ENCODE measurements at places on chromosomes 6 and 20.

- DNase-seq = no peak
These were observed 189.2 kb downstream of the ASCC3 start for GRCh38 chr6:100691972-100692371.

- DNase-seq = no peak
These were observed 489.5 kb downstream of the KIF16B start for GRCh38 chr20:16083639-16084280.

- no peak for DNase-seq
These were observed 75.3 kb upstream of the CCN6 start for GRCh38 chr6:111978532-111979149.

- no peak for DNase-seq
These were observed 122.7 kb upstream of the RNF24 start for GRCh38 chr20:4138056-4138455.

DNA sequence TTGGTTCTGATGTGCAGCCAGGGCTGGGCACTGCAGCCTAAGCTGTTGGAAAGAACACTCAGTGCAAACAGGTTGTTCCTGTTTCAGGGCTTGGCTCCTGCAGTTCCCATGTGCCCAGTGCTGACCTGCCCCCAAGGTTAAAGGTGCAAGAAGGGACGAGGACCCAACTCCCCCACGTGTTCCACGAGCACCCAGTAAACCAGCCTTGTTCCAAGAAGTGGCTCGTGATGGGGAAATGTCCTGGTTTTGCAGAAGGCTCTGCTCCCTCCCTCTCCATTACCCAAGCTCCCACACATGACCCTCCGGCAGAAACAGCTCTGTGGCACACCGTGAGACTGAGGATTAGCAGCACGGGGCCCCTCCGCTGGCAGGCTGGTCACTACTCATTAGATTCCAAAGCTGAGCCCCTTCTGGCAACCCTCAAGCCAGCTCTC lies 9.4 kb downstream of the ACSS1 start:
- peak; percentile 18 for DNase-seq

GRCh38 chr6:85390105-85390728 lies 59.7 kb upstream of the NT5E start:
- DNase-seq = no peak

DNA sequence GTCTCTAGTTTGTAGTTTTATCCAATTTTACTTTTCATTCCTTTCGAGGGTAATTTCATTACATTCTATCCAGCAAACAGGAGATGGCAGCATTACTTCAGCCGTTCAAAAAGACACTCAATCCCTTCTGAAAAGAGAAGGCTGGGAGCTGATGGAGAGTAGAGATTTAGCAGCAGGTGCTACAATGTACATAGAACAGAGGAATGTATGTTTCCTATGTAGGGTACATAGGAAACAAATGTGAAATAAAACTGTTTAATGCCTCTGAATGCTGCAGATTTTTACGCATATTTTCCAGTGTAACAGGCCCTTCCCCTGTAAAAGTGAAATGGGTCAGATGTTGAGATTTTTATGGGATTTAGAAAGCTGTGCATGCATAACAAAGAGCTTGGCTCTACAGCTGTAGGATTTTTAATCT lies 16.0 kb downstream of the RPS12 start:
- DNase-seq = peak; percentile 26

DNA sequence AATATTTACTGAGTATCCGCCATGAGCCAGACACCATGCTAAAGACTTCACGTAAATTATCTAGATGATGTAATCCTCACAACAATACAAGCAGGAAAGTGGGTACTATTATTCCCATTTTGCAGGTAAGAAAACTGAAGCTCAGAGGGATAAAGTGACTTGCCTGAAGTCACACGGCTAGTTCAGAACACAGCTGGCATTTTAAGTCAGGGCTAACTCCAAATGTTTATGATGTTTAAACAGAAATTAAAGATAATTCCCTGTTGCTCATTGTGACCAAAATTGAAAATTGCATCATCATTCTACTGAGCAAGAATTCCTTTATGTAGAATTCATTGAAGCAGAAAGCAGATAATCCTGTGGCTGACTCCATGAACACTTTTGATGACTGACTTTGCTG lies 71.3 kb upstream of the STXBP5 start:
- no peak for DNase-seq

DNA sequence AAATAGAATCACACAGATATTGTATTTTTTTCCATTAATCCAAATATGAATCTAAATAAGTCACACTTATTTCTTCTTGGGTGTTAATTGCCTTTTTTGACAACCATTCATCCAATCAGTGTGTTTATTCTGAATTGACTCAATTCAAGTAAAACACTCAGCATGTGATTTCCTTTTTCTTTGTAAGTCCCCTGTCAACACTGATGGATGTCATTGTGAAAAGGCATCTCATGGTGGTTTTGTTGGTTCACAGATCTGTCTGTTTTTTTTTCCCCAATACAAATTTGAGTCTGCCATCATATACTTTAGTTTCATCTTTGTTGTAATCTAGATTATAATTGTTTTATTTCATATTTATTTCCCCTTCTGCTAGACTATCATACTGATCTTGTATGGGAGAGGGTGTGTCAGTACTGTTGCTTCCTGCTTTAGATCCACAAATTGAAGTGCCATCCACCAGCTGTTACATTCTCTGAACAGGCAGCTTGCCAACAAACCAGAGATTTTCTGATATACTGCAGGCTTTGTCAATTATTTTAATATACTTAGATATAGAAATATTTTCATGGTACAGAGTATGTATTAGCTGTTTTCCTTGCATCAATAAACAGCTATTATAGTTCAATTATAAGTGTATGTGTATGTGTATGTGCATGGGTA lies 64.2 kb upstream of the FLRT3 start:
- DNase-seq = no peak

DNA sequence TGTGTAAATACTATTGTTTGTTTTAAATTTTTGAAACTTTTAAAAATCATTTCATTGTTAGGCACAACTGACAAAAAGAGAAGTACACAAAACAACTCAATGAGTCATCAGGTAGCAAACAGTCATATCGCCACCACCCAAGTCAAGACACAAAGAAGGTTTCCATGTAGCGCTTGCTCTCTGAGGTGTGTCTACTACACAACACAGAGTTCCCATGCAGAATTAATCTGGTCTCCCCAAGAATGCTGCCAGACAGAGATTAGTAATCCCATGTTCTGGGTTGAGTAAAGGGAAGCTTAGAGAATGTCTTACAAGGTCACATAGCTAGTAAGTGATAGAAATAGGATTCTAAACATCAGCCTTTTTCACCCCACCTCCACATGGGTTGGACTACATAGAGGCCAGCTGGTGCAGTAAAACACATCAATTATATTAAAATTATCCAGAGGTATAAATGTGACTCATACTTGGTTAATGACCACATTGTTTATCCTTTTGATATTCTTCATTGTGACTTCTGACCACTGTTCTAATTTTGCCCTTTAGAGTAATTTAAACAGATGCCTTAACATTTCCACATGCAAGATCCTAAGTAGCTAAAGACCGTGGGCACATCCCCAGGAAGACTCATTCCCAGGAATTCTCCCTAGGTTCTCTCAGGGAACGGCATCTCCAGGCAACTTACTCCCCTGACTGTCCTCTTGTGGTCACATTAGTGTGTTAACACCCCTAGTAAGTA lies 413.5 kb downstream of the PRKN start:
- DNase-seq = no peak

DNA sequence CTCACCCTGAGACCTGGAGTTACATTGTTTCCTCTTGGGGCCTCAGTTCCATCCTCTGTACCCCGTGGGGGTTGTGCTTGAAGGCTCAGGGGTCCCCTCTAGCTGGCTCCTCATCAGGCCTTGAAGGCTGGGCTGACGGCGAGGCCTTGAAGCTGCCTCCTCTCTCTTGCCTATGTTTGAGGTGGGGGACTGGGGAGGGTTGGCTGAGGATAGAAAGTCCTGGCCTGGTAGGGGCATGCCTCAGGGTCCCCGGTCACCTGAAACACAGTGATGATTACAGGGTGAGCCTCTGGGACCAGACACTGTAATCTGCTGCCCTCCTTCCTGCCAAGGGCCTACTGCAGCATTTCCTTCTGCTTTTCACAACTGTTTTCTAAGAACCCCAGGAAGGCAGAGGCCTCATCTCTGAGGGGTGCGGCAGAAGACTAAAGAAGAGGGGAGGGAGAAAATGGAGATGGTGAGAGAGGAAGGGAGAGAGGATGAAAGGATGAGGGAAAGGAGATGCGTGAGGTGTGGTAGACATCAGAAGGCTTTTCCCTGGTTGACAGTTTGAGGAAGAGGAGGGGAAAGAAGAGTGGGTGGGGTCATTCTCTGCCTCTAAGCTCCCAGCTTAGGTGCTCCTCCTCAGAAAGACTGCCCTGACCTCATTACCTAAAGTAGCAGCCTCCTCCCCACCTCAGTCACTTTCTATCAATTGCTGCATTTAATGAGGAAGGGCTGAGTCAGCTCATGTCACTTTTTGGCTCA lies 29.7 kb downstream of the VEGFA start:
- no peak for DNase-seq

DNA sequence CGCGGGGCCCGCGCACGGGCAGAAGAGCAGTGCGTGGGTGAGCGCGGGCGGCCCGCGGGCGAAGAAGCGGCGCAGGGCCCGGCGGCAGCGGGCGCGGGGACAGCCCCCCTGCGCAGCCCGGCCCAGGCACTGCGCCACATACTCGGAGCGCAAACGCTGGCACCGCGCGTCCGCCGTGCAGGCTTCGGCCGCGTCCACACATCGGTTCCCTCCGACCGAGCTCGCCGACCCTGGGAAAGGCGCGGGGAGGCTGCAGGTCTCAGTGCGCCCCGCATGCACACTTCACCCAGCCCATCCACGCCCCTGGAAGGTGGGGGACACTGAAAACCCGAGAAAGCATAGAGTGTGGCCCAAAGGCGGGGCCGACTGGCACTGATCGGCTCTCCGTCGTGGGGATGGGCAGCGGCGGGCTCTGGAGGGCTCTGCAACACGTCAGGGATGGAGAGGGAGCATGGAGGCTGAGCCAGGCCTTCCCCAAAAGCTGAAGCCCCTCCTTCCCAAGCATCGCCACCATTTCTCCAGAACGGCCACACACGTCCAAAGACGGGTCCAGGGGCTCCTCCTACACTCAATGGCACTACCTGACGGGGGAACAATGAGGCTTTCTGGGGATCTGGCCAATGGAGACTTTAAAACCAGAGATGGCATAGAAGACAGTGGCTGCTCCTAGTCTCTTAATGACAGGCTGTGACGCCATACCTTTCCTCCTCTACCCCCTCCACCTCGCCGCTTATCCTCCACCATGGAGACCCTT lies 2.0 kb downstream of the GFRA4 start:
- no peak for DNase-seq

DNA sequence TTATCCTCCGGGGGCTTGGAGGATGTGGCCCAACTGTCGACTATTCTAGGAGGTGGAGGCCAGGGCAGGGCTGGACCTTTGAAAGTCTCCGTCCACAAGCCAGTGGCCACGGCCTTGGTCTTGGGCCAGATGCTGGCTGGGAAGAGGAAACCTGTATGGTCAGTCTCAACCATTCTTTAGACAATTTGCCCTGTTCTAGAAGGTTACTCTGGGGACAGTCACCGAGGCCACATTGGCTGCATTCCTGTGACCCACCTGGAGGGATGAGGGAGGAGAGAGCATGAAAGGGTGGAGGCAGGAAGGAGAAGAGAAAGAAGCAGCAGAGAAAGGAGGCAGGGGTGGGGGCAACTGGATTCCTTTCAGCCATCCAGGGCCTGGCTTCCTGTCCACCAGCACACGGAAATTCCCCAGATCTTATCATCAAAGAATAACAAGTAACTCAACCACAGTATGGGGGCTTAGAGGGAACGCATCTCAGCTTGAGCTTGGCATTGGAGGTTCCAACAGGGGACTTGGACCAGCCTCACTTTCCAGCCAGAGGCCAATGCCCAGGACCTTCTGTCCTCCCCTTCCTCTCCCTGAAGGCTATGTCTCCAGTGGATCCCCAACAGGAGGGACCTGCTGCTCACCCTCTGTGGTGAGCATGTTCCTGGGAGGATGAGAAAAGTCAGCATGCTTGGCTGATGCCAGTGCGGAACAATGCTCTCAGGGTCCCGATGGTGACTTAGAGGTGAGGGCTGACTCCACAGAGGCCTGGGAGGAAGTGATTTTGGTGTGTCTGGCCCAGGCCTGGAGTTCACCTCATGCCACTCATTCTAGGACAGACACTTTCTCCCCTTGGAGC lies 30.4 kb downstream of the TGM2 start:
- no peak for DNase-seq

- DNase-seq = no peak
These were observed 10.9 kb upstream of the VSTM2L start for GRCh38 chr20:37892001-37892400.

GRCh38 chr6:124199286-124199685 lies 395.6 kb downstream of the NKAIN2 start:
- DNase-seq = no peak

- DNase-seq = no peak
These were observed 118.9 kb upstream of the NXT1 start for GRCh38 chr20:23231561-23232218.

DNA sequence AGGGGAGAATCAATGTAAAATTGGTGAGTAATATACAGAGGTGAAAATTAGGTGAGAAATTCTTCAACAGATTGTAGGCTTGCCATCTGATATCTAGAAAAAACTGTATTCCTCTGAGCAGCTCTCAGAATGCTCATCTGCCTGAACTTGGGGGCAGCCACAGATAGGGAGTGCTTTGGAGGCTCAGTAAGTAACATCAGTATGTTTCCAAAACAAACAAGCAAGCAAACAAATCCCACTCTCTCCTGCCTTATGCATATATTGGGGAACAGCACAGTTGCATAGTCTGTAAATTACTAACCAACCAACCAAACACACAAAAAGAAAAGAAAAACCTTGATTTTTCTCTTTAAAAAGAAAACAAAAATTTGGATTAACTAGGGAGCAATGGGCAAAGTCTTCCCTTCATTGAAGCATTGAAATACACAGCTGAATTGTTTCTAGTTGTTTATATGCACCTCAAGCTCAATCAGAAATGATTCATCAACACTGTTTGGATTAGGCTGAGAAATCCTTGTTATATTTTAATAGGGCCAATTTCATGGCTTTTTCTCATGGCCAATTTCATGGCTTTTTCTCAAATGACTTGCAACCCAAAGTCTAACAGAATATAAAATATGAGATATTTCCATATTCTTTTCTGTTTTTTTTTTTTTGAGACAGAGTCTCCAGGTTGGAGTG lies 50.1 kb upstream of the DEK start:
- no peak for DNase-seq

DNA sequence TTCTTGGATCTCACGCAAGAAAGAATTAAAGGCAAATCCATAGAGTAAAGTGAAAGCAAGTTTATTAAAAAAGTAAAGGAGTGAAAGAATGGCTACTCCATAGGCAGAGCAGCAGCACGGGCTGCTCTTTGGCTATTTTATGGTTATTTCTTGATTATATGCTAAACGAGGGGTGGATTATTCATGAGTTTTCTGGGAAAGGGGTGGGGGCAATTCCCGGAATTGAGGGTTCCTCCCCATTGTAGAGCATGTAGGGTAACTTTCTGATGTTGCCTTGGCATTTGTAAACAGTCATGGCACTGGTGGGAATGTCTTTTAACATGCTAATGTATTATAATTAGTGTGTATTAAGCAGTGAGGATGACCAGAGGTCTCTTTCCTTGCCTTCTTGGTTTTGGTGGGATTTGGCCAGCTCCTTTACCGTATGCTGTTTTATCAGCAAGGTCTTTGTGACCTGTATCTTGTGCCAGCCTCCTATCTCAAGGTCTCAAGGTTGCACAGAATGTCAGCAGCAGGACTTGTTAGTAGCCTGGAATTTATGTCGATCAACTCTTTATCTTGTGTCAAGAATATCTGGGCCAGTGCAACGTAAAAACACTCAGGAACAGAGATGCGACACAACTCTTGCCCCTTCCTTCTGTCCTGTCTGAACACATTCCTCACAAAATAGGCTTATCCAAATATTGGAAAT lies 931.4 kb downstream of the QKI start:
- DNase-seq = no peak

GRCh38 chr6:141956046-141956761 lies 176.5 kb upstream of the GJE1 start:
- DNase-seq = no peak

GRCh38 chr6:161128680-161129196 lies 137.2 kb downstream of the MAP3K4 start:
- no peak for DNase-seq
